ENCODE measurements at places on chromosomes 13 and 19.

GRCh38 chr13:60242043-60242595 lies 78.4 kb upstream of the DIAPH3 start:
- no peak for DNase-seq

GRCh38 chr13:60396783-60397703 lies at the start of gene TDRD3:
TSS of gene TDRD3 (plus strand) at chr13:60397220. CDS start at chr13:60397365, 145 bp downstream.
- peak; percentile 80 for DNase-seq

DNA sequence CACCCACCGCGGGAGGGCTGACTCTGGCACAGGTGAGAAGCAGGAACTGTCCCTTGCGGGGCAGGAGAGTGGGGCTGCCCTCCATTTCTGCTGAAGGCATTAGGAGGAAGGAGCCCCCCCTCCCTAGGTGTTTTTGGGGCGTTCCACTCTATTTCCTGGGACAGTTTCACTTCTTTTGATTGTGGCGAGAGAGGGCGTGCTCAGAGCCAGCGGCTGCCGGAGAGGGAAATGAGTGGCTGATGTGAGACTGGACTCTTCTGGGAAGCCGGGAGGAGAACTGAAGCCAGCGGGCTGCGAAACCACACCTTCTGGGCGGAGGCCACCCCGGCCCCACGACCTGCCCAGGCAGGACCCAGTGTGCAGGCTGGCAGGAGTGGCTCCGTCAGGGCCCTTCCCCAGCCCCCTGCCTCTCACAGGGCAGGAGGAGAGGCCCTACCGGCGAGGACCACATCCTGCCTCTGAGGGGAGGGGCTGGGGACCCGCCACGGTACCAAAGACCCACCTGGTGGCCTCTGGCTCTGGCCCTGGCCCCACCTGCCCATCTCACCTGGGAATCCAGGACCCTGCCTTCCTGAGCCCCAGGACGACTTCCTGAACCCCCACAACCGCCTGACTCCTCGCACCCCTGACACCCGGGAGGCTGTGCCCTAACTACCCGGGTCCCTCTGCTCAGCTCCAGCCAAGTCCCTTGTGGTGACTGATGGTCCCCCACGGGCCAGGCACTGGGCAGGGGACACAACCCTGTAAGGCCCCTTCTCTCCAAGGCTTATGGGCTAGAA lies 25.9 kb downstream of the MPND start:
- peak; percentile 86 for DNase-seq

DNA sequence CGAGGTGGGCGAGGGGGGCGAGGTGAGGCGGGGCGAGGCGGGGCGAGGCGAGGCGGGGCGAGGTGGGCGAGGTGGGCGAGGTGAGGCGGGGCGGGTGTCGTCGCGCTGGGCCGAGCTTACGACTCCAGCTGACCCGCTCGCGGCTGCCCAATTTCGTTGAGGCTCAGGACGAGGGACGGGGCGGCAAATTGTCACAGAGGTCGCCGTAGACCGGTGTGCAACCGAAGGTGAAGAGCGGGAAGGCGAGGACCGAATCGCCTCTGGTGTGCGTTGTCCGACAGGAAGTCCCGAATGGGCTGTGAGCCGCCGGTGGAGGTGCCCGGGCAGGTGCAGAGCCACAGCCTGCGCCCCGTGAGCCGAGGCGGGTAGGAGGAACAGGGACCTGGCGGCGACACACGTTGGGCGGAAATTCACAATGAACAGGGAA lies at the start of gene LACC1:
Gene LACC1 (plus strand): TSS at position 150 of the 427 bp plus-strand sequence. CDS start 1,082 bp downstream, outside the sequence.
- no peak for DNase-seq
